ENCODE measurements at places on chromosomes 3 and 15.

GRCh38 chr3:186442162-186442561 is 80.1 kb upstream of the DGKG start:
- DNase-seq = no peak

GRCh38 chr3:172914854-172915253 is 164.3 kb downstream of the ECT2 start:
- no peak for DNase-seq

- no peak for DNase-seq
These were observed 883 bp downstream of the MAGEF1 start for GRCh38 chr3:184710870-184711492.

DNA sequence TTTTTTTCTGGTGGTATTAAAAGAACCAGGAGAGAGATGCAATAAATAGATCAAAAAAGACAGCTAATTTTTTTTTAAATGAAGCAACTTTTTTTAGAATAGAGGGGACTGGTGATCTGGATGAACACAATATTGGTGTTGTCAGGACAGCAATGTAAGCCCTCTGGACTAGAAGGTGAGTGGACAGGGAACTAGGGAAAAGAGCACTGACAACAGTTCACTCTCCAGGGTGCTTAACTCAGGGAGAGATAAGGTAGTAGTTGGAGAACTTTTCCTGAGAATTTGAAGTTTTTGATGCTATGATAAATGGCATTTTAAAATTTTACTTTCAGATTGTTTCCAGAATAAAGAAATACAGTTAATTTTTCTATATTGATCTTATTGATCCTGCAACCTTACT is 158.3 kb upstream of the STAC start:
- DNase-seq = no peak

DNA sequence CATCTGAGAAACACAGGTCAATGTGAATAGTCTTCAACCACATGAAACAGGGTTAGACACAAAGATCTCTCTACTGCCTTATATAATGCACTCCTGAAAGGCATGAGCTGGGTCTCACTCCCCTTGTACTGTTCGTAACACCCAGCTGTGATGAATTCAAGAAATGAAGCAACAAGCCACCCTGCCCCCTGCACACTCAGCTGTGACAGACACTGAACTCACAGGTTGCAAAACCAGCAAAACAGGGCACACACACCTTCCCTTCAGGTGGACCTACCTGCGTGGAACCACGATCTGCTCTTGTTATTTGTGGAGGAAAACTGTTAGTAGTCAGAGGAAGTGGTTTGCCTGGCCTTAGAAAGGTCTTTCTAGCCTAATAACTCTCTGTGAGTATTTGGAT is 64.5 kb downstream of the CERS3 start:
- DNase-seq = no peak

GRCh38 chr3:194470615-194471014 is 16.2 kb downstream of the ATP13A3 start:
- no peak for DNase-seq

All from NCI-H1092 (cell line).